ENCODE measurements at places on chromosomes 4 and X.

- no peak for DNase-seq
Measured at GRCh38 chr4:91258326-91258725, 1045.4 kb upstream of the GRID2 start.

GRCh38 chr4:101356928-101357327, 9.6 kb upstream of the PPP3CA start:
- DNase-seq: no peak

DNA sequence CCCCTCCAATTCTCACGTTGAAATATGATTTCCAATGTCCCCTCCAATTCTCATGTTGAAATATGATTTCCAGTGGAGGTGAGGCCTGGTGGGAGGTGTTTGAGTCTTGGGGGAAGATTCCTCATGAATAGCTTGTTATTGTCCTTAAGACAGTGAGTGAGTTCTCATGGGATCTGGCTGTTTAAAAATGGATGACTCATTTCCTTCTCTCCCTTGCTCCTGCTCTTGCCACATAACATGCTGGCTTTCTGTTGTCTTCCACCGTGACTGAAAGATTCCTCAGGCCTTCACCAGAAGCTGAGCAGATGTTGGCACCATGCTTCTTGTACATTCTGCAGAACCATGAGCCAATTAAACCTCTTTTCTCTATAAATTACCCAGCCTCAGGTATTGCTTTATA, 346.8 kb upstream of the TECRL start:
- no peak for DNase-seq

GRCh38 chrX:72395237-72395636, 89.5 kb upstream of the CITED1 start:
- DNase-seq: no peak

DNA sequence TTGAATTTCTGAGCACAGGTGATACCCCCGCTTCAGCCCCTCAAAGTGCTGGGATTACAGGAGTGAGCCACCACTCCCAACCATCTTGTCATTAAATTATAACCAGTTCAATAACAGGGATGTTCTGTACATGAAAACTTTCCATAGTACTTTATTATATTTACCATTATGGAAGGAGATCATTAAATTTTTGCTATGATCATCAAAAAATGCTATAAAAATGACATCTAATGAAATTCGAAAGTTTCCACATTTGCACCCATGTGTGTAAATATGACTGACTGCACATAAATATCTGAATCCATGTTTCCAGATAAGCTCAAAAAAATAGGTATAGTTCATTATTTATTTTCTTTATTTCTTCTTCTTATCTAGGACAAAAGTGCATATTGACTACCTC, 182.6 kb downstream of the FBXO8 start:
- no peak for DNase-seq

DNA sequence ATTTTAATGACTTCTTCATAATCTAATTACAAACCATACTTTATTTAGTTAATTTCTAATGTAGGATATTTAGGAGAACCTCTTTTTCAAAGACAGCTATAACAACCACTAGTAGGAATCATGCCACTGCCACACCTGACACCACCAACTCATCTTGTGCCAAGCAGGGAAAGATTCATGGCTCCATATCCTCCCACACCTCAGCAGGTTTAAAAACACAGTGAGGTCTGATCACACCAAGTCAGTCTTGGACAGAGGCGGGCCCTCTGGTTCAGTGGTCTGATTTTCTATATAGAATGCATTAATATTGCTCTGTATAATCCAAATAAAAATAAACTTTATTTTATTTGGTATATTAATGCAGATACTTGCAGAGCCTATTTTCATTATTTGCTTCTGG, 227.7 kb upstream of the TTC29 start:
- no peak for DNase-seq

DNA sequence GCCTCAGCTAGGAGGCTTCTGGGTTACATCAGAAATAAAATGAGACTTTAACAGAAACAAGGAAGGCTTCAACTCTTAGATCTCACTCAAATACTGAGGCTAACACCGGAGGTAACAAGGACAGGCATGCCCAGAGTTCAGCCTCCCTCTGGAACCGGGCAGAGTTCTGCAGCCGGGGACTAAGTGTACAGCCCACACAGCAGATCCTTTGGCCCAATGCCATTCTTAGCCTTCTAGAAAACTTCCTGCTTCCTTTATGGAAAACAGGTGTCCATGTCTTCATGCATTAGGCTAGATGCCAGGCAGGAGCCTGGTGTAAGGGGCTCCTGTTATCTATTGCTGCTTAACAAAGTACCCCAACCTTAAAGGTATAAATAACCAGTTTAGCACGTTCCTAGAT, 369.7 kb downstream of the BCOR start:
- no peak for DNase-seq

Measured in vagina (tissue), 2 donors.